Psoas muscle (tissue), 8 donors: ENCODE measurements at places on chromosomes 6 and 20.

DNA sequence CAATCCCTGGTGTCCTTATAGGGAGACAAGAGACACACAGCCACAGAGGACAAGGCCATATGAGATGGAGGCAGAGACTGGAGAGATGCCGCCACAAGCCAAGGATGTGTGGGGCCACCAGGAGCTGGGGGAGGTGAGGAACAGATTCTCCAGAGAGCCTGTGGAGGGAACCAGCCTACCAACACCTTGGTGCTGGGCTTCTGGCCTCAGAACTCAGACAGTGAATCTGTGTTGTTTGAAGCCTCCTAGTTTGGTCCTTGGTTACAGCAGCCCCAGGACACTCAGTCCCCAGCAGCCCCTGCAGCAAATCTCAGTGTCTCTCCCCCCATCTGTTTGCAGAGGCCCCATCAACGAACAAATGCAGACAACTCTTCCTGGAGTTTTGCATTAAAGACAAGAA, 73.2 kb upstream of the BHLHE23 start:
- no peak for DNase-seq

- DNase-seq: no peak
Observed at GRCh38 chr6:11714798-11715285, 63.8 kb downstream of the ADTRP start.

DNA sequence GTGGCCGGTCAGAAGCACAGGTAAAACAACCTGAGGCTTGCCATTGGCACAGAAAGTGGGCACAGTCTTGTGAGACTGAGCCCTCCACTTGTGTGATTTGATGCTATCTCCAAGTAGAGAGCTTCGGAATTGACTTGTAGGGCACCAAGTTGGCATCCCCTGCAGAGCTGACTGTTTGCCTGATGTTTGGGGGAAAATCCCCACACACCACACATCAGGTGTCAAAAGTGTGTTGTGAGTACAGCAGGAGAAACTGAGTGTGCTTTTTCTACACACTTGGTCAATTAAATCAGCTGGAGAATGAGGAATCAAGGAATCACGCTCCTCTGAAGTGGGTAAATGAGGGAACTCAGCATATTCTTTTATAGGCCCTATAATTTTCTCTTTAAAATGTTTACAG, 989 bp downstream of the SERINC3 start:
- no peak for DNase-seq

DNA sequence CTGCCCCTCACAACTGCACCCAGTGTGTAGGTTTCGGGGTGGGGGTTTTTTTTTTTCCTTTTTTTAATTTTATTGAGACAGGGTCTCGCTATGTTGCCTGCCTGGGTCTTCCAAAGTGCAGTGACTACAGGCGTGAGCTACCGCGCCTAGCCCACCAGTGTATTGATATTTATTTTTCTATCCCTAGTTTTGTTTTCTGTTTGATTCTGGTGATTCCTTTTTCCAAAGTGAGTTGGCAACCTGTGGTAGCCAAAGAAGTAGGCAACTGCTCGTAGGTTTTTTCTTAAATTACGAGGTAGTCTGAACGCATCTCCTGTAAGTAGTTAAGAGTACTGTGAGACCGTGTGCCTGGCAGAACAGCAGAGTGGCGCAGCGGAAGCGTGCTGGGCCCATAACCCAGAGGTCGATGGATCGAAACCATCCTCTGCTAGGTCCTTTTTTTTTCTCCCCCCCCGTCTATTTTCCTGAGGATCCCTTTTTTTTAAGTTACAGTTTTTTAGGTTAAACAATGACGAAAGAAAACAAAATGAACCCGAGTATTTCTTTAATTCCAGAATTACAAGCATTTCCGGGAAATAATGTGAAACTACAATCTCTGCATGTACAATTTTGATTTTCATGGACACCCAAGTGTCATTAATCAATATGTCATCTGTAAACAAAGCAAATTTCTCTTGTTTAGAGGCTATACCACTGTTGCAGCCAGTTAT, 78.7 kb upstream of the BTN3A2 start:
- DNase-seq: peak; percentile 74

GRCh38 chr6:152879681-152880080, 103.2 kb downstream of the FBXO5 start:
- DNase-seq: no peak

DNA sequence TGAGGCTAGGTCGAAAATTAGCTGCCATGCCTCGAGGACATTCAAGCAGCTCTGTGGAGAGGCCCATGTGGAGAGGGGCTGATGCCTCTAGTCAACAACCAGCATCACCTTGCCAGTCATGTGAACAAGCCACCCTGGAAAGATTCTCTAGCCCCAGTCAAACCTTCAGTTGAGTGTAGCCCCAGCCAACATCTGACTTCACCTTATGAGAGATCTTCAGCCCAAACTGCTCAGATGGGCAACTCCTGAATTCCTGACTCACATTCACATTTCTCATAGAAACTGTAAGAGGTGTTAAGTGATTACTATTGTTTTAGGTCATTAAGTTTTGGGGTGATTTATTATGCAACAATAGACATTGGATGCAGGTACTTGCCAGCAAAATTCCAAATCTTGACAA, 44.9 kb downstream of the GJA10 start:
- DNase-seq: no peak

DNA sequence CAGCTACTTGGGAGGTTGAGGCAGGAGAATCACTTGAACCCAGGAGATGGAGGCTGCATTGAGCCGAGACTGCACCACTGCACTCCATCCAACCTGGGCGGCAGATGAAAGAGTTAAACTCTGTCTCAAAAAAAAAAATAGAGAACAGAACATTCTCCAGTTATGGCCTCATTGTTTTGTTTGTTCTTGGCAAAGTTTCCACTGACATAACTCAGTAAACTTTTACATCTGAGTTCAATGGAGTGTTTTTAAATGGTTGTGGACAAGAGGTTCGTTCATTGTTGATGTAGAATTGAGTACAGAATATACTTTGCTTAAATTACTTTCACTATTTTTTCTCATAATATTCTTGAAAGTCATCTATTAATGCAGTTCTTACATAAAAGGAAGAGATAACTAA, 42.2 kb upstream of the IFNGR1 start:
- no peak for DNase-seq

DNA sequence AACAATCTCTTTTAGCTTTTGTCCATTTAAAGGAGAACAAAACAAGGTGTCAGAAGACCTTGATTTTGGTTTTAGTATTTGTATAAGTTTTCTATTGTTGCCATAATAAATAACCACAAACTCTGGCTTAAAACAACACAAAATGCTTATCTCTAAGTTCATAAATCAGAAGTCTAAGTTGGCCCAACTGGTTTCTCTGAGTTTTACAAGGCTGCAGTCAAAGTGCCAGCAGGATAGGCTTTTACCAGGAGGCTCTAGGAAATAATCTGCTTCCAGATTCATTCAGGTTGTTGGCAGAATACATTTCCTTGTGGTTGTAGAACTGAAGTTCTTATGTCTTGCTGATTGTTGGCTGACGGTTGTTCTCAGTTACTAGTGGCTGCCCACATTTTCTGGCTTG, 147.2 kb upstream of the HMGCLL1 start:
- no peak for DNase-seq

GRCh38 chr6:45293306-45293705, 34.8 kb upstream of the RUNX2 start:
- DNase-seq: no peak

GRCh38 chr6:18609715-18610114, 222.6 kb downstream of the RNF144B start:
- DNase-seq: no peak
